Naive B cell (primary cell): ENCODE measurements at places on chromosomes 3 and 15. TPM values are rescaled to one million over a fixed set of nuclear protein-coding genes. Genes with fewer than 3 reads are reported as not detected.

GRCh38 chr3:13552857-13553652, 4.1 kb downstream of the FBLN2 start:
- H3K27me3 ChIP-seq, result no peaks in the 10 kb centered on the region
- H3K4me3 ChIP-seq, result no peak overlapping the region
- no peaks in the 10 kb centered on the region for H3K36me3 ChIP-seq
- H3K27ac ChIP-seq, result peak overlapping the region; percentile 24
- peaks cover 70% of the 10 kb centered on the region for H3K4me1 ChIP-seq

DNA sequence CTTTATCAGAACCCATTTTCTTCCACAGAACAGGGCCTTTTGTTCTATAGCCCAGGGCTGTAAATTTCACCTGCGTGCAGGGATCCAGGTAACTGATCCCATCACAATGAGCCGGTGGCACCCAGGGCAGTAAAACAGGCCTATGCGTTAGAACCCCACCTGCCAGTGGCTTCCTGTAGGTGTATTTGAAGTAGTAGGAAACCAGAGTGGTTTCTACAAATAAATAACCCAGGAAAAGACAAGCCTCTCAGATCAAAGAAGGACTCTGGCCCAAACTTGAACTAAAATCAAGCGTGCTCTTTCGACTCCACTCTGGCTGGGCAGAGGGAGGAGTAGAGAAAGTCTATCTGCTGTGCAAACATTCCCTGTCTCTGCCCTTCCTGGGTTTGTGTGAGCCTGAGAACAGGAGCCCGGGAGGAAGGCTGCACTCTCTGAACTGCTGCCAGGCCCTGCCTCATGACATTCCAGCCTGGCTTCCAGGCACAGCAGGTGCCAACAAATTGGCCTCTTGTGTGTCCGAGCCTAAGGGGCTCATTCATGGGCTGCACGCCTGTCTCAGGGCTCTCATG, 77.7 kb downstream of the CEMIP start:
- H3K27ac ChIP-seq, result no peak overlapping the region
- no peak for DNase-seq
- no peaks in the 10 kb centered on the region for H3K36me3 ChIP-seq
- H3K4me3 ChIP-seq, result no peak overlapping the region
- no peaks in the 10 kb centered on the region for H3K4me1 ChIP-seq

Gene EFCAB12
- polyA plus RNA-seq, result not detected

Gene ST6GAL1
- polyA plus RNA-seq, result 250 TPM

Gene SLMAP
- 16.9 TPM for polyA plus RNA-seq

Gene ARHGEF3
- polyA plus RNA-seq, result 38.1 TPM

Gene ACTRT3
- 0.45 TPM for polyA plus RNA-seq

GRCh38 chr3:152289708-152290107, 21.0 kb downstream of the MBNL1 start:
- no peak overlapping the region for H3K4me3 ChIP-seq
- no peaks in the 10 kb centered on the region for H3K36me3 ChIP-seq
- no peak for DNase-seq
- no peaks in the 10 kb centered on the region for H3K27me3 ChIP-seq
- peaks cover 79% of the 10 kb centered on the region for H3K4me1 ChIP-seq

GRCh38 chr3:103393395-103394186, 958.8 kb downstream of the ZPLD1 start:
- no peaks in the 10 kb centered on the region for H3K4me1 ChIP-seq
- no peaks in the 10 kb centered on the region for H3K36me3 ChIP-seq
- H3K4me3 ChIP-seq, result no peak overlapping the region
- no peak overlapping the region for H3K27ac ChIP-seq

Gene ARMC8
- polyA plus RNA-seq, result 55.8 TPM

Gene SEMA5B
- polyA plus RNA-seq, result not detected

DNA sequence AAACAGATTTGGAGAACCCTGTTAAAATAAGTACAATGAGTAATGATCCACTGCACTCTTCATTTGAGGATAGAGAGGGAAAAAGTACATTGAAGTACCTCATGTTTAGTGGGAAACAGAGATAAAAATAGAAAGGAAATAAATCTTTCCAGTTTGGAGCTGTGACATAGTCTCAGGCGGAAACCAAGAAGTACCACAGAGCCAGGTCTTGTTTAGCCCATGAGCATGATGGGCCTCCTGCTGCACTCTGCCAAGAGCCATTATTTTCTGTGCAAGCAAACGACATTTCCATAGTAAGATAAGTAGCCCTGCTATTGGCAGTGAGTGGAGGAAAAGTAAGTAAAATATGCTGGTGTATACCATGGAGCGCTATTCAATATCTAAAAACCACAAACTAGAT, 796.1 kb downstream of the TBL1XR1 start:
- H3K36me3 ChIP-seq, result no peaks in the 10 kb centered on the region
- H3K4me1 ChIP-seq, result no peaks in the 10 kb centered on the region
- no peak for DNase-seq
- no peaks in the 10 kb centered on the region for H3K27me3 ChIP-seq
- H3K27ac ChIP-seq, result no peak overlapping the region
- no peak overlapping the region for H3K4me3 ChIP-seq

Gene CLRN1
- polyA plus RNA-seq, result not detected

GRCh38 chr15:98506711-98507110, 141.6 kb upstream of the IGF1R start:
- H3K4me3 ChIP-seq, result no peak overlapping the region
- no peaks in the 10 kb centered on the region for H3K4me1 ChIP-seq
- DNase-seq, result no peak

GRCh38 chr3:48435774-48436476, 4.0 kb downstream of the CCDC51 start:
- H3K36me3 ChIP-seq, result no peaks in the 10 kb centered on the region
- H3K4me1 ChIP-seq, result peaks cover 27% of the 10 kb centered on the region
- no peaks in the 10 kb centered on the region for H3K27me3 ChIP-seq
- no peak overlapping the region for H3K27ac ChIP-seq
- no peak overlapping the region for H3K4me3 ChIP-seq
